Ecto neural progenitor cell (in vitro differentiated cells): ENCODE measurements at places on chromosomes 7 and 10.

DNA sequence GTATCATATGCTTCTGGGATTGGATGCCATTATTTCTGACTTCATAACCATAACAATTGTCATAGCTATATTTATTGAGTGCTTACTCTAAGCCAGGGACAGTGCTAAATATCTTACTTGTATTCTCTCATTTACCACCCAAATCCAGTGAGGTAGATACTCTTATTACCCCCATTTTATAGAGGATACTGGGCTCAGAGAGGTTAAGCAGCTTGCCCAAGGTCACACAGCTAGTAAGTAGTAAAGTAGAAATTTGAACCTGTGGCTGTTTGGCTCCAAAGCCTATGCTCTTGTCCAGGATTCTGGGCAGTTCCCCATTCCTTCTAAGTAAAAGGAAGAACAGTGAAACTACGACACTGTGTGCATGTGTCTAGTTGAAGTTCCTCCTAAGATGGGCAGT, 56.5 kb downstream of the COL13A1 start:
- no peak for DNase-seq

GRCh38 chr10:69061305-69062161, 26.4 kb upstream of the SRGN start:
- DNase-seq, result no peak

- peak; percentile 69 for DNase-seq
Observed at GRCh38 chr7:131105294-131105798, 222.3 kb upstream of the MKLN1 start.

GRCh38 chr10:97140902-97141745, 44.6 kb downstream of the SLIT1 start:
- DNase-seq, result peak; percentile 64

GRCh38 chr10:129784891-129785290, 179.2 kb downstream of the EBF3 start:
- DNase-seq, result no peak

- DNase-seq, result peak; percentile 80
Observed at GRCh38 chr10:31927884-31928548, 615 bp downstream of the ARHGAP12 start.

GRCh38 chr10:120729547-120729946, 121.6 kb upstream of the WDR11 start:
- DNase-seq, result no peak

GRCh38 chr7:13130321-13130720, 442.9 kb downstream of the ARL4A start:
- no peak for DNase-seq

- DNase-seq, result no peak
Observed at GRCh38 chr7:73718438-73718881, 1.0 kb downstream of the STX1A start.

- DNase-seq, result no peak
Observed at GRCh38 chr10:31374146-31374696, 55.2 kb downstream of the ZEB1 start.

GRCh38 chr10:88995156-88995876, 4.7 kb downstream of the FAS start:
- no peak for DNase-seq

- no peak for DNase-seq
Observed at GRCh38 chr7:151900986-151901621, 24.2 kb upstream of the PRKAG2 start.

GRCh38 chr10:79610601-79611191, at the start of gene SFTPA1:
TSS of gene SFTPA1 (plus strand) at chr10:79610939. CDS start at chr10:79611826, 887 bp downstream.
- no peak for DNase-seq

DNA sequence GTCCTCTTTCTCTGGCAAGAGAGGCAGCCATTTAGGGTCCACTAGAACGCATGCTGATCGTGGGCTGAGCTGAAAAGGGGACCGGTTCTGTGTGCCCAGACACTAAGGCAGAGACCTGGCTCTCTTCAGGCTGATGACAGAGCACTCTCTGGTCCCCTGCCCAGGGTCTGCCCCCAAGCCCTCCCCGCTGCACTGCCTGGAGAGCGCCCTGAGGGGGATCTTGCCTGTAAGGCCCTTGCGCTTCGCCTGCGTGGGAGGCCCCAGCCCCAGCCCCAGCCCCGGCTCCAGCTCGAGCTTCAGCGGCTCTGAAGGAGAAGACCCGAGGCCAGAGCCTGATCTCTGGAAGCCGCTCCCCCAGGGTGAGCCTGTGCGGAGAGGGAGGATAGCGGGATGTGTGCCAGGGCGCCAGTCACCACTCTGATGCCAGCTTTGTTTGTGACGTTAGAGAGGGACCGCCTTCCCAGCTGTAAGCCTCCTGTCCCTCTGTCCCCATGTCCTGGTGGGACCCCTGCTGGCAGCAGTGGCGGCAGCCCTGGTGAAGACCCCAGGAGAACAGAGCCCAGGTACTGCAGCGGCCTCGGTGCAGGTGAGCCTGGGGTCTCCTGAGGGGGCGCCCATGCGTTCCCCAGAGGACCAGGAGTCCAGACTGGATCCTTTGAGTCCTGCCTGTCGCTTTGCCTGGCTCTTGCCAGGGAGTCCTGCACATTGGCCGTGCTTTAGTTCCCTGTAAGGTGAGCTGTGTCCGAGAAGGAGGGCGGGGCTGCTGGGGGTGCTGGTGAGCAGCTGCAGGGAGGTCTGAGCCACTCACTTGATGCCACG, 43.2 kb downstream of the ZNF467 start:
- DNase-seq, result no peak

DNA sequence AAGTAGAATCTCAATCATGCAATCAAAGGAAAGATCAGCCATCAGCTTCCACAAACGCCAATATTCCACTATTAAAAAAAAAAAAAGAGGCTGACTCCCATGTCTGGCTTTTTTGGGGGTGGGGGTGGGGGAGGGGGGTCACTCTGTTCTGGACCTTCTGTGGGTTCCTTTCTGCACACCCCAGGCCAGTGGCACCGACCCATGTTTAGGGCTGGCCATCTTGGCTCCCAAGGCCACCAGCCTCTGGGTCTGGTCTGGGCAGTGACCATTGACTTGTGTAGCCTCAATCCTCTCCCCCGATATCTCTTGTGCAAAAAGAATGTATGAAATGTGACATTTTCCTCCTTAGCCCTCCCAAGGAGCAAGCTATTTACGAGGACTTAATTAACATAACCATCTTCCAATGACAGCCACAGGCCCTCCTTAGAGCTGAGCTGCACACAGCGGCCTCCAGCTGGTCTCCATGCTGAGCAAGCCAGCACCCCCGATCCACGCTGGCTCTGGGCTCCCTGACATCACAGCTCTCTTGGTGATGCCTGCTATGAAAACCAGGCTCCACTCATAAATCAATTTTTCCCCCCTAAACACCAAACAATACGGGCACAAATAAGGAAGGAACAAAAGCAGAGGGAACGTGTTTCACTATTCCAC, 100.1 kb downstream of the ZRANB1 start:
- no peak for DNase-seq

DNA sequence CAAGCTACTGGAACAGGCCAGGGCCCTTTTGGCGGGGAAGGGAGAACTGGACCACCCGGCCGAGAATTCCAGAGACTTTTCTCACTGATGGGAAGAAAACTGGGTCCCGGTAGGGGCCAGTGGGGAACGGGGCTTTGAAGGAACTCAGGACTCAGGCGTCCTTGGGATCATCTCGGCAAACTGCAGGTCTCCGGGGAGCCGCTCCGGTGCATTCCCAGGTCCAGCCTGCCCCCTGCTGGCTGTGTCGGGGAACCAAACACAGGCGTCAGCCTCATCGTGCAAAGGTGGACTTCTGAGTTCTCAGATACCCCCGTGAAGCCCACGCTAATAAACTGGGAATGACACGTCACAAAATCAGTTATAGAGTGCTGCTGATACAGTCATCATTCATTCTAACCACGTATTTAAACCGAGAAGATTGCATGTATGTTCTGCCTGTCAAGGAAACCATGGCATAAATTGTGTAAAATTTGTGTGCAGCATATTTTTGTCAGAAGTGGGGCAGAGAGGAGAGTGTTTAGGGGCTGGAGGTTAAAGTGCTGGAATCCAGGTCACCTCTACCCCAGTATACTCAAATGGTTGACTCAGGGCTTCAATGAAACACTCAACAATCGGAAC, 76.1 kb upstream of the CPXM2 start:
- peak; percentile 86 for DNase-seq

GRCh38 chr10:24008164-24009091, 200.5 kb upstream of the KIAA1217 start:
- no peak for DNase-seq

DNA sequence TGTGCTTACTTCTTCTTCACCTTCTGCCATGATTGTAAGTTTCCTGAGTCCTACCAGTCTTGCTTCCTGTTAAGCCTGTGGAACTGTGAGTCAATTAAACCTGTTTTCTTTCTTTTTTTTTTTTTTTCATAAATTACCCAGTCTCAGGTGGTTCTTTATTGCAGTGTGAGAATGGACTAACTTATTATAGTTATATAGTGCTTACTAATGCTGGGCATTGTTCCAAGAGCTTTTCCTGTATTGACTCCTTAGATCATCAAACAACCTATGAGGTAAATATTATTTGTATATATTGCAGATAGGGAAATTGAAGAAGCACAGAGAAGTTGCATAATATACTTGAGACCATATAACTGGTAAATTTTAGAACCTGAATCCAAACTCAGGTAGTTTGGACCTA, 98.1 kb downstream of the MBL2 start:
- no peak for DNase-seq

DNA sequence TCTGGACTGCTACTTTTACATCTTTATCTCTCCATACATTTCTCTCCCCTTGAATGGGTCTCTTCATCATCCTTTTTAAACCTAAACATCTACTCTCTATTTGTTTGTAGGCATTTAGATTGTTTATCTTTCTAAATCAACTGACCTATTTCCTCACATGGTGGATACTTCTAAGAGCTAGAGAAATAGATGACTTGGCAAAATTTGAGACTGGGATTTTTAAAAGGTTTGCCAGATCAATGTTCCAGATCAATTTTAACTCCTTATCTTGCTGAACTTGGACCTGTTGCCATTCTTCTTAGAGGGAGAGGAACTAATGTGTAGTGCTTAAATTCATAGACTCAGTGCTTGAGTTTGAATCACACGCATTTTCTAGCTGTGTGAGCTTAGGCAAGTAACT, 144.2 kb upstream of the STEAP4 start:
- DNase-seq, result no peak

DNA sequence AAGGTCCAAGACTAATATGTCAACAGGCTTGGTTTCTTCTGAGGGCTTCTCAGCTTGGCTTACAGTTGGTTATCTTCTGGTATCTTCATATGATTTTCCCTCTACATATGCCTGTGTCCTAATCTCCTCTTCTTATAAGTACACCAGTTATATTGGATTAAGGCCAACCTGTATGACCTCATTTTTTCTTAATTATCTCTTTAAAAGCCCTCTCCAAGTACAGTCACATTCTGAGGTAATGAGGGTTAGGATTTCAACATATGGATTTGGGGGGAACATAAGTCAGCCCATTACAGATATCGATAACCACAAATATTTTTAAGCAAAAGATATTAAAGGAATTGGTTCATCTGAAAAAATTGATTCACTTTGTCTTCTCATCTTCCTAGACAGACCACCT, 49.2 kb downstream of the IQUB start:
- no peak for DNase-seq

GRCh38 chr7:11430841-11431240, 401.2 kb downstream of the THSD7A start:
- no peak for DNase-seq

DNA sequence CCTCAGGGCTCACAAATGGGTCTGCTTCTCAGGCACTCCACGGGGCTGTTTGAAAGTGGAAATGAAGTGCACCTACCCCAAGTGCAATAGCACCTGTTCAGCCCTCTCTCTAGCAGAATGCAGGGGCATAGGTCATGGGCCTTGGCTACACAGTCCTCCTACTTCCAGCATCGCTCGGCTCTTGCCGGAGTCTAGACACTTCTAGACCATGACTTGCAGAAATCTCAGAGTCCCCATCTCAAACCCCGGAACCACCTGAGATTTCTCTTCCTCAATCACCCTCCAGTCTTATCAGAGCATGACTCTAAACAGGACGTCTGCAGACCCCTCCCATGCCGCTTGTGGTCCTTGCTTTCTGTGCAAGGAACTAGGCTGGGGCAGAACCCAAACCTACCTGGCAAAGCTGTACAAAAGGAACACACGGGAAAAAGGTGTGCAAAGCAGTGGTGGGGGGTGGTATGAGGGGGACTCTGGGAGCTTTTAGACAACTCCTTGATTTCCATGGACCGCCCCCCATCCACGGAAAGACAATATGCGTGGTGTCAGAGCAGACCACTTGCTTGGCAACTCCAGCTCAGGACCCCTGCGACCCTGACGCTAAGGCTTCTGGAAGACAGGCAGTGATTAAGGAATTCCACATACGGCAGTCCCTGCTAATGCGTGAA, 13.8 kb downstream of the TMEM273 start:
- peak; percentile 34 for DNase-seq

GRCh38 chr7:29564496-29565223, 1.0 kb downstream of the PRR15 start:
- DNase-seq, result peak; percentile 73

DNA sequence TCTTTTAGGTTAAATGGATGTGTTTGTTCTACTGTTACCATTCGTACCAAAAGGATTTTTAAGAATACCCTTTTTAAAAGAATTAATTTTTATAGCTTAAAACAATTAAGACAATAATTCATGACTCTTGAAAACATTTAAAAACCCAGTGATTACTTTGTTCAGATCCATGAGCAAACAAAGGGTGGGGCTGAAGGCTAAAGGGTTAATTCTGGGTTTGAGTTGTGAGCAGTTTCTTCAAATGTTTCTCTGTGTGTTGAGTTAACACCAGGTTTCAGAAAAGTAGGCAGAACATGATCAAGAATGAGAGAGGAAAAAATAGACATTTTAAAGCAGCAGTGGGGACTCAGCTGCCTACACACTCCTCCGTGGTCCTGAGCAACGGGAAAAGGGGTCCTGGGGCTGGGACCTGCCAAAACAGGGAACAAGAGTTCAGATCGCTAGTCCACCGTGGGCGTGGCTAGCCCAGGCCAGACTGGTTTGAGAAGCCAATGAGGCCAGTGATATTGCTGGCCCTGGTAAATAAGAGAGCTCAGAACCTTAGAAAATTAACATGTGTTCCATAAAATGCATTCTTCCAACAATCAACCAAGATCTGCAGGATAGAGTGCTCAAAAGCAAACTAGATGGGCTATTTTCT, 14.9 kb upstream of the EZH2 start:
- DNase-seq, result no peak

DNA sequence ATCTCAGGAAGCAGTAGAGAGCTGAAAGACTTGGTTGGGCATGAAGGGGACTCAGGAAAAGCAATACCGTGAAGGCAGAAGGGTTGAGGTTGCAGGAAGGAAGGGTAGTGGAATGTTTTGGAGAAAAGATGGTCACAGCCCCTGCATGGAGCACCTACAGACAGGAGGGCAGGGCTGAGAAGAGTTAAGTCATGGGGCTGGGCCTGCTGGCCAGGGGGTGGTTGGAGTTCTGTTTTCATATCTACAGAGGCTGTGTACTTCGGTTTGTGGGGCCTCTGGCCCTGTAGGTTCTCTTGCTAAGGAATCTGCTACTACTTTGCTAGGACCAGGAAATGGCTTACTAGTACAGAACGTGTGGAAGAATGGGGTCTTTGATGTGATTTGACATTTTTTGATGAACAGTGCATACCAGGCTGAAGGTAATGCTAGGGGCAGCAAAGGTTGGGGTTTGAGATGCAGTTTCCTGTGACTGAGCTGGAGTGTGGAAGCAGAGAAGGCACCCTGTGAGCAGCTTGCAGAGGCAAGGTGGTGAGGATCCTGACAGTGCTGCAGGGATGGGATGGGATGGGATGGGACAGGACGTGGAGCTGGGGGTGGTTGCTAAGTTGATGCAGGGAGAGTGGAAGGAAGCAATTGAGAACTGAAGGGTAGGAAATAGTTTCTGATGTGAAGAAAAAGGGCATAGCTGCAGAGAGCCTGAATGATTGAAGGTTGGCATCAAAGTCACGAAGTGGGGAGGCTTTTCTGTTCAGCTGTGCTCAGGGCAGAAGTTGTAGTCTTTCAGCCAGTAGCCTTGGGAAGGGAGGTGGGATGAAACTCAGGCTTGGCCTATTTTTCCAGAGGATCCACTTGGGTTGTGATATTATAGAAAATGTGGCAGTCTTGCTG, 7.8 kb downstream of the RPS24 start:
- DNase-seq, result no peak
